ENCODE measurements at places on chromosomes 13 and 19.
A peak's percentile ranks its signal among the peaks of the same experiment; 100 is the strongest.

- DNase-seq, result no peak
Observed at GRCh38 chr19:50836543-50837195, 3.3 kb upstream of the KLK15 start.

DNA sequence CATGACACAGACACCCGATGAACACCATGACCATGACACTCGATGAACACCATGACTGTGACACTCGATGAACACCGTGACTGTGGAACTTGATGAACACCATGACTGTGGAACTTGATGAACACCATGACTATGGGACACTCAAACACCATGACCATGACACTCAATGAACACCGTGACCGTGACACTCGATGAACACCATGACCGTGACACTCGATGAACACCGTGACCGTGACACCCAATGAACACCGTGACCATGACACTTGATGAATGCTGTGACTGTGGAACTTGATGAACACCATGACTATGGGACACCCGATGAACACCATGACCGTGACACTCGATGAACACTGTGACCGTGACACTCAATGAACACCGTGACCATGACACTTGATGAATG, 31.5 kb downstream of the ZFR2 start:
- DNase-seq, result no peak

GRCh38 chr13:40231311-40231710, 435.1 kb downstream of the FOXO1 start:
- DNase-seq, result no peak

DNA sequence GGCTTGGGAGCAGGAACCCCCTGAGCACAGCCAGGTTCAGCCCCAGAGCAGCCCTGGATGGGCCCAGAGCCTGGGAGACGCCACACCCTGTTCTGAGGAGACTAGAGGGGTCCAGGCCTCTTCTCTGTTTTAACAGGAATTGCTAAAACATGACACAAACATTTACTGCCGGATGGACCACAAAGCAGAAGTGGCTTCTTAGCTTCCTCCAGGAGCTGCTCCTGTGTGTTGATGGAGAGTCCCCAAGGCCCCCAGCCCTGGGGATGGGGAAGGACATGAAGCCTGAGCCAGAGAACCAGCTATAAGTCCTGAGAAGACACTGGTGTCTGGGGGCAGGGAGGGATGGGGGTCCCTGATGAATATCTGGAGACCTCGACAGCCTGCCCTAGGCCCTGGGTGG, 14.6 kb downstream of the CEACAM3 start:
- peak; percentile 8 for DNase-seq

- DNase-seq, result no peak
Observed at GRCh38 chr13:33994198-33994597, 176.2 kb downstream of the RFC3 start.

GRCh38 chr19:41861116-41861768, 1.2 kb downstream of the RPS19 start:
- DNase-seq, result no peak

DNA sequence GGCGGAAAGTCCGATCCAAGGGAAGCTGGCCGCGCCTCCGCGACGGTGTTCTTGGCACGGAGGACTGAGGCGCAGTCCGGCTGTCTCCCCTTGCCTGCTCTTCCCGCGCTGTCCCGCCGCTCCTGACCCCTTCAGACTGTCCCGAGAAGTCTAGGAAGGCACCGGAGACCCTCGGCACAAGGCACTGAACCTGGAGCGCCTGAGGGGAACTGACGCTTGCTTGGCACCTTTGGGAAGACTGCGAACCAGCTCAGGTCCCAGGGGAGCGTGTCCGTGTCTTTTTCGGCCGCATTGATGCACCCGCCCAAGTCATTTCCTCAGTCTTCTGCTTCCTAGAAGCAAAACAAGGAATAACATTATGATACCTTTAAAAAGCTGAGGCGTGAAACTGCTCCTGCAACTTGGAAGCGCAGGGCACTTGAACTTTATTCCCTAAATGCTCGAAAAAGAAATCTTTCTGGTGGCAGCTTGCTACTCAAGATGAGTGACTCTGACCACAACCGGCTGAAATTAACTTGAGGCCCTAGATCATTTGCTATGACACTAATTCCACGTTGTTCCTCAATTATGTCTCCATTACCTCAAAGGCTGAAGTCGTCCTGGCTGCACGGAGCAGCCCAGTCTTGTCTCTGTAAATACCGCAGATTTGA, 735 bp upstream of the FLT1 start:
- no peak for DNase-seq

DNA sequence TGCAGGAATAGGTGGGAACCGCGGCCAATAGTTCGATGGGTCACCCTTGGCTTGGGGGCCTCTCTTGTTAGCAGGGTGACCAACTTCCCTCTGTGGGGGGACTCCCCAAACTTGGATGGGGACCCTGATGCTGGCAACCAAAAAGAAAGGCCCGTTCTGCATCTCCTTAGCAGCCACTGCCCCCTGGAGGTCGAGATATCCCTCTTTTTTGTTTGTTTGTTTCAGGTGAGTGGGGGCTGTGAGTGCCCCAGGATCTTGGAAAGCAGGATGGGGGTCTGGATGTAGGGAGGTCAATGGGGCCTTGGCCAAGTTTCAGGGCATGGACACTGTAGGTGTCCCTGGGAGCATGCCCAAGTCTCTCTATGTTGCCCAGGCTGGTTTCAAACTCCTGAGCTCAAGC, 7.7 kb upstream of the CRTC1 start:
- no peak for DNase-seq

GRCh38 chr13:52743988-52744387, 4.4 kb upstream of the CNMD start:
- DNase-seq, result no peak

DNA sequence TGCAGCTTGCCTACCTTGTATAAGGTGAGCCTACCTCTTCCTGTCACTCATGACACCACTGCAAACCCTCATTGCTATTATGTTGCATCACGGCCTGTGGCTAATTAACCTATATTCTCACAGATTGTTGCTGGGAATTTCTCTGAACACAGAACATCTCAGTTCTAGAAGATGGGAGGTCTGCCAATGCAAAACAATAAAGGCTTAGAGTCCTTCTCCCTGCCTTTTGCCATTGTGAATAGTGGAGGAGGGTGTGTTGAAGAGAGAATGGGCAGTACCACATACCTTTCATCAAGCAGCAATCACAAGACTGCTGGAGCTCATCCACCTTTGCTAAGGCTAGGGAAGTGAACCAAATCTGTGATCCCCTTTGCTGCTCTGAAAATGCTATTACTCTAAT, 34.4 kb downstream of the WDFY2 start:
- DNase-seq, result no peak

DNA sequence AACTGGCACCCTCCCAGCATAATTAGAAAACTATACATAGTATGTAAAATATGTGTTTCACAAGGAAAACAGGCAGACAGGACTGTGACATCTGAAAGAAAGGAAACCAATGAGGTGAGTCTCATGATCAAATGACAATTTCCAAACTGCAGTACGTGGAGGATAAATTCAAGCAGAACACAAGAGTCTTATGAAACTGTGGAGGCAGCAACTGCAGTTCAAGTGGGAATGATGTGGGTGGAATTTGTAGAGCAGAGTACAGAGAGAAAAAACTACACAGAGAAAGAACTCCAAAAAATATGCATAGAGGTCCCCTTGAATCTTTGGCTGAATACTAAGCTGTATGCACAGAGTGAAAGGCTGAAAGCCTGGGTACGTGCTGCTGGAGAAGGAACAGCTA, 9.7 kb downstream of the SIGLEC6 start:
- no peak for DNase-seq

DNA sequence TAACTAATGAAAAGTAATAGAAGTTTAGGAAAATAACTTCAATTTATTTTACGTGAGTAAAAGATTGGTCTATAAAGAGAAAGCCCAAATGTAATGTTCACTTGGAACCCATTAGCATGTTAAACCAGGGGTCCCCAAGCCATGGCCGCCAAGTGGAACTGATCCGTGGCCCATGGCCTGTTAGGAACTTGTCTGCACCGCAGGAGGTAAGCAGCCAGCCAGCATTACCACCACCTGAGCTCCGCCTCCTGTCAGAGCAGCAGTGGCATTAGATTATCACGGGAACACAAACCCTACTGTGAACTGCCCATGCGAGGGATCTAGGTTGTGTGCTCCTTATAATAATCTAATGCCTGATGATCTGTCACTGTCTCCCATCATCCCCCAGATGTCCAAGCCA, 818.7 kb upstream of the GPC6 start:
- DNase-seq, result no peak

DNA sequence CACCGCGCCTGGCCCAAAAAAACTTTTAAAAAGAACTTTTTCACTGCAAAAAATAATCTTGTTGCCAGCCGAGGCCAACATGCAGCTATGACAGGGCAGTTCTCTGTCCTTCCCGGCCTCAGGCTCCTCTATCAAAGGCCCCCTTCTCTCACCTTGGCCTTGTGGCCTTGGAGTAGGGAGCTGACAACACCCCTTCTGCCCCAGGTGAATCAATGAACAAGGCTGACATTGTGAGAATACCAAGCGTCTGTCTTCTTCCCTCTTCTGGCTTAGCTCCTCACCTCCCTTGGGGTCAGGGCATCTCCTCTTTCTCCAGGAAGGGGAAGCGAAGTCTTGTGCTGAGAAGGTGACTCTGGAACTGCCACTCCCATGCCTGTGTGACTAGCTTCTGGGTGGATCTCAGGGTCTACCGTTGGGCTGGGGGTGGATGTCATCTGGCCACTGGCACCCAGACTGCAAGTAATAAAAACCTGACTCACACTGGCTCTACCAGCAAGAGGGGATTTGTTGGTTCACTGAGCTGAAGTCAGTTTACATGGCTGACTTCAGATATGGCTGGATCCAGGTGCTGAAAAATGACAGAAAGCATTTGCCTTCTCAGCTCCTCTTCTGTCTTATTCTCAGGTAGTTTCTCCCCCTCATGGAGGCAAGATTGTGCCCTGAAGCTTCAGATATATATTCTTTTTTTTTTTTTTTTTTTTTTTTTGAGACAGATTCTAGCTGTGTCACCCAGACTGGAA, 6.3 kb downstream of the C19orf38 start:
- DNase-seq, result no peak

DNA sequence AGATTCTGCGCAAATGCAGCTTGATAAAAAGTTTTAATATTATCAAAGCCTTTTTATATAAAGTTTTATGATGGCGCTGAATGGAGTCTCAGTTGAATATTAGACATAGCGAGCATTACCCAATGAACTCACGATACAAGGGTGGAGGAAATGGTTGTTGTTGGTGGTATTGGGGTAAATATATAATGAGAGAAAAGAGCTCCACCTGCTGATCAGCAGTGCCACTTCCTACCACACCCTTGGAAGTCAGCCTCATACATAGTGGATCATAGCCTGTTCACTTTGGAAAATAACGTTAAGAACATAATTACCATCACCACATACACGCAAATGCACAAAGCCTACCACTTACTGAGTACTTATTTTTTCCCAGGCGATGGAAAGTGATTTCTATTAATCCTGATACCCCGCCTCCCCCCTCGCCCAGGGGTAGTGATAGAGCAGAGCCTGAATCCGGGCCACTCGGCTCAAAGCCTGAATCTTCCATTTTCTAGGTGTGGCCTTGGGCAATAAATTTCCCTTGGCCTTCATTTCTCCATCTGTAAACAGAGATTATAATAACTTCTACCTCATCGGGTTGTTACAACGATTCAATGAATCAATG, 358.3 kb downstream of the KLF5 start:
- DNase-seq, result no peak

DNA sequence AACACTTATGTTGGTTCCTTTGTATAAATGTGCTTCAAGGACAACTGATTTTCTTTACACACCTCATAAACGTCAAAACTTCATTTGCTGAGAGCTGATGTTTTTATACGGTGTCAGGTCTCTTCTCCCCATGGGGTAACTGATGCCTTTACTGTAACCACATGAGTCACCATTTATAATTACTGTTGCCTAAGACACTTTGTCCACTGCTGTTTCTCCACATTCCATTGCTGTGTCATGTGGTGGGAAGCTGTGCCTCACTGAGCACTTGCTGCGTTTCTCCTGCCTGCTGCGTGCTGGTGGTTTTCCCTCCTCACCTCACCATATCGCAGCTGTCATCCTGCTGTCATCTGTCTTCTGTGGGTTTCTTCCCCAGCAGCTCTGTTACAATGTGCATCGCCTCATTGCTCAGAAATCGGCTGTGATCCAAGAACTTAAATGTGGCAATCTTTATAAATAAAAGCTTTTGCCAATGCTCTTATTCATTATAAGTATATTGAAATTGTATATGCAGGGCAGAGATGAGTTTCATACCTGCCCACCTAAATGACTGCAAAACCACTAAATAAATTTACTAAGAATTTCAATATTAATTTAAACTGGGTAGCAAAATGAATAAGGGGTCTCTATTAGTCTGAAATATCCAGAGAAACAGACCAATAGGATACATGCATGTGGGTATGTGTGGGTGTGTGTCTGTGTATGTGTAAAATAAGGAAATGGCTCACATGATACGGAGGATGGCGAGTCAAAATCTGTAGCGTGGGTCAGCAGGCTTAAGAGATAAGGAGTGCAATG, 547.0 kb upstream of the SLITRK5 start:
- no peak for DNase-seq

DNA sequence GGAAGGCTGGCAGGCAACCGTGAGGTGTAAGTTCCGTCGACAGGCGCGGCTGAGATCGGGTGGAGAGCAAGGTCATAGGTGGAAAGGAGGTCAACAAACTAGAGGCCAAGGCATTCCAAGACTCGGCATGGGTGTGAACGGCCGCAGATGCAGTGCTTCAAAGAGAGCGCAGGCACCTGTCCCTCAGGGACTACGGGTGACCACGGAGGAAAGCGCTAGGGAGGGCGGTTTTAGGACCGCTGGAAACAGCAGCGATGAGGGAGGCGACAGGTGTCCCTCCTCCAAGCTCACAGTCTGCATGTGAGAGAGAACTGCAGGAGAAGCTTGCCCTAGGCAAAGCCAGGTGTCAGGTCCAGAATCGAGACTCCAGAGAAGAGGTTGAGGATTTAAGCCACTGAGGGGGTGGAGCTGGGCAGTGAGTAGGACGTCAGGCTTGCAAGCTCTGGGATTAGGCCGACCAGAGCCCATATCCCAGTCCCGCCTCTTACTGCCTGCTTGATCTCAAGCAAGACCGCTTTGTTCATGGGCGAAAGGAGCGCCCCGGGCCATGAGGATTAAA, 1.6 kb upstream of the MLNR start:
- no peak for DNase-seq

GRCh38 chr19:45753548-45753947, 15.5 kb downstream of the SIX5 start:
- no peak for DNase-seq

GRCh38 chr13:59120297-59120843, 1043.4 kb downstream of the DIAPH3 start:
- no peak for DNase-seq

GRCh38 chr13:21101865-21102576, 40.6 kb upstream of the LATS2 start:
- no peak for DNase-seq

Data from CD4-positive, alpha-beta T cell treated with Interleukin-1 beta for 1 hour (primary cell).